ENCODE measurements at places on chromosomes 11 and 22.

GRCh38 chr22:42376711-42377554, 55.3 kb downstream of the NFAM1 start:
- DNase-seq = peak; percentile 90

GRCh38 chr11:57476047-57476756, 15.9 kb downstream of the RTN4RL2 start:
- DNase-seq = no peak

- DNase-seq = peak; percentile 49
Observed at GRCh38 chr22:28116219-28116673, 197.2 kb upstream of the PITPNB start.

- DNase-seq = peak; percentile 74
Observed at GRCh38 chr11:122105044-122105758, 10.8 kb downstream of the BLID start.

DNA sequence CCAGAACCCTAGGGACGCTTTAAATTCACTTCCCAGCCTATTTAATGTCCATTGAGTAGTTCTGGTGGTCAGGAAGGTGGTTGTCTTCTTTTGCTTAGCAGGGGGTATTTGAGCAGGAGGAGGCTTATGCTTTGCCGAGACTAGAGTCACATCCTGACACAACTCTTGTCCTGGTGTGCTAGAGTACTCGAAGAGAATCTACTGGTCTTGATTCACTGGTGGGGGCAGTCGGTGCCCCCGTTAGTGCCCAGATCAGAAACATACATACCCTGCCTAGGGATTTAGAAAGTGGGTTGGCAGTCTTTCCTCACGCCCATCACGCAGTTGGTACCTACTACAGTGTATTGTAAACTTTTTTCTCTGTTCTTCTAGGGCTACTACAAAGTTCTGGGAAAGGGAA, 2.7 kb downstream of the RPL27A start:
- DNase-seq = no peak

DNA sequence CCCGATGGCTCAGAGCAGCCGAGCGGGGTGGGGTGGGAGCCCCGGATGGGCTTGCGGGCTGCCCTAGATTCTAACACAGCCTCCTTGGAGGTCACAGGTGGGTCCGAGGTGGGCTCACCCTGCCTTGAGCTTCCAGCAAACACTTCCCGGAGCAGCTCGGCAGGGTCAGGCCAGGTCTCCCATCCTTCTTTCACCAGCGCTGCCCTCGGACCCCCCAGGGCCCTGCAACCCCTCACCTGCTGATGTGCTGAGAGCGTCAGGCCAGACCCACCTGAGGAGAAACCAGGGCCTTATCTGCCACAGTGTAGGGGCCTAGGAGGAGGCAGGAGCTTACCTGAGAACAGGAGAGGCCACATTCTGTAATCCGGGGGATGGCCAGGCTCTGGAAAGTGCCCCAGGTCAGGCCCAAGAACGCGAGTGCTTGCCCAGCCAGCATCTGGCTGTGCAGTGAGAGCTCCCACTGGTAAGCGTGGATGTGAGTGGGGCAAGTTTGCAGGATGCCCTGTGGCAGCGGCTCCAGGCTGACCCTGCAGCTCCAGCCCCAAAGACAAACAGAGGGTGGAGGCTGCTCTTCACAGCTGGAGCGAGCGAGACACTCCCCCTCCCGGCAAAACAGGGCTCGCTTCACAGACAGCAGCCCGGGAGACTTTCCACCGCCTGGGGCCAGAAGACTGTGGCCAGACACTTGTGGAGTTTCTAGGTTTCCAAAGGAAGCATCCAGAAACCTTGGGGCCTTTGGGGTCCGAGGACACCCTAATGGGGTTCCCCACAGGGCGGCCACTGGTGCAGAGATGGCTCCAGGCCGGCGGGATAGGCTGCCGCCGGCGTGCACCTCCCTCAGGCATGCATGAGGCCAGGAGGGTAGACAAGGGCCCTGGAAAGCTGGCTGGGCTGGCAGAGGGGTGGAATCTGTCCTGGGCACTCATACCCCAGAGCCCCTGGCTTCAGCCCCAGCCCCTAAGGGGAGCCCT, at the start of gene IL17REL:
Gene IL17REL (minus strand): TSS at position 555 of the 971 bp plus-strand sequence. CDS start 119 bp downstream, at position 436.
- peak; percentile 61 for DNase-seq
